ENCODE measurements at places on chromosomes 6 and 20.

- DNase-seq: no peak
These were observed 75.3 kb upstream of the CCN6 start for GRCh38 chr6:111978532-111979149.

DNA sequence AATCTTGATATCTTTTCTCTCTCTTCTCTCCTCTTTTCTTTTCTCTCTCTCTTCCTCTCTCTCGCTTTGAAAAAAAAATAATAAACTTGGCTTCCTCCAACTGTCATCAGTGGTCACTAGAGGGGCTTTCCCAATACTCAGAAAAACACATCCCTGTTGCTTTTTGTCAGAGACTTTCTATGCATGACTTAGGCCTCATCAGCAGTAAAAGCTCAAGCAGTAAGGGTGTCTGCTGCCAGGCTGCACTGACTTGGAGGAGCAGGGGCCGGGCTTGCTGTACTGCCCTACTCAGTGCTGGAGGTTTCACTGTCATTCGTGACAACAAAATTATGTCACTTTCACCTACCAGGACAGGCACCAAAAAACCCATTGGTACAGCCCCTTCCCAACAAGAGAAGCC lies 272.0 kb downstream of the ADGB start:
- no peak for DNase-seq

- no peak for DNase-seq
These were observed 177.9 kb downstream of the RNGTT start for GRCh38 chr6:88785478-88785877.

- no peak for DNase-seq
These were observed 324.2 kb upstream of the CNR1 start for GRCh38 chr6:88490195-88490907.

DNA sequence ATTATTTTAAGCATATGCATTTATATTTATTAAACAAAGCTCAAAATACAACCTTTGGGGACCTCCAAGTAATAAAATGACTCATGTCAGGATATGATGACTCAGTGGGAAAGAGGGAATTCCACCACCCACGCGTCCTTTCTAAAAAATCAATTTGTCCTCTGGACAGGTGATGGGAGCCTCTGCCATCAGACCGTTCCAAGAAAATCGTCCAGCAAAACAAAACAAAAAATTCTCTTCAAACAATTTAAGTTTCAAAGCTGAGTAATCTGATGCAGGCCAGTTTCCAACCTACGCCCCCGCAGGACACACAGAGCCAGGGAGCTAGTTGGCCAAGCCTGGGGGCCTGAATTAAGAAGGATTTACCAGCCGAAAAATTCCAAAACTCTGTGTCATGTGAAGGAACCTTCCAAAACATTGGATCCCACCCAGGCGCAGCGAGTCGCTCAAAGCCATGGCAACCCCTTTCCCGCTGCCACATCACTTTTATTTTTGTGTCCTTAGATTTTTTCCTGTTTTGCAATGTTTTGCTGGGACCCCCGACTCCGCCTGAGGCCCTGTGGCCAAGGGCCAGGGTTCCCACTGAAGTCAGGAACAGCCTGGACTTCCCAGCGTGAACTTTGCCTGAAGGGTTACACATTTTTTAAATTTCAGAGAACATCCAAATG lies 95.3 kb downstream of the NFATC2 start:
- DNase-seq: no peak

DNA sequence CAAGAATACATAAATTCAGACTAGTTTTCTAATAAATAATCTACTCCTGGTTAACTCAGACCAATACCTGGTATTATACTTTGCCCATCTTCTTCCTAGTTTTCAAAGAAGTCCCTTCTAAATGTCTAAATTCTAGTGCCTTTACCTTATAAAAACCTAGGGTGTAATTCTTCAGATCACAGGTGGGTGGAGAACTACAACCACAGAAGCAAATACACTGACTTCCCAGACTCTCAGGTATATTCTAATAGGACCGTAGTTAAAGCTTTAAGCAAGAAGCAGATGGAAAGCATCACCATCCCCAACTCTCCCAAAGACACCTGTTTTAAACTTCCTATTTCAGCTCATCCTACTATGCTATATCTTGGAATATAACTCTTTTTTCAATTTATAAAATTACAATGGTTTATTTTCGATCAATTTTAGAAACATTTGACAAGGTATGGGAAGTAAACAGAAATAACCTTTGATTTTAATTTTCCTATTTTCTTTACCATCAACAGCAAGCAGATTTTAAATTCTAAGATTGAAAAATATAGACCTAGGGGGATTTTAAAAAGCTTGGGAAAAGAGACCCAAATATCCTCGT lies 15.8 kb downstream of the MAN1A1 start:
- DNase-seq: peak; percentile 12

GRCh38 chr6:132020138-132020581 lies 69.0 kb upstream of the CCN2 start:
- DNase-seq: no peak

- DNase-seq: no peak
These were observed 144.0 kb downstream of the FLRT3 start for GRCh38 chr20:14193443-14193842.

DNA sequence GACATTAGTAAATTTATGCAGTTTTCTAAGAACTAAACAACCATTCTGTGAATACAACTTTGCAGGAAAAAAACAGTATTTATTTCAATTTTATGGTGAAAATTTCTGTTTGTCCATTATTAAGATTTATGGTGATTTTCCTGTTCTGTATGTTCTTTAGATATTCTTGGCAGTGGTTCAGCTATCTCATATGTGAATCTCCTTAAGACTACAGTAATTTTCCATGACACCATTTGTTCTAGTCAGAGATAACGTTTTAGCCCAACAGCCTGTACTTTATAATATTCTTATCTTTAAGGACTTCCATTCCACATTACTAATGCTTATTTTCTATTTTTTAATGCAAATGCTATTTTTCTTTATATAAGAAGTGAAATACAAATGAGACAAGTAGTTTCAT lies 504.0 kb downstream of the RFPL4B start:
- no peak for DNase-seq

- DNase-seq: no peak
These were observed 105.6 kb downstream of the ELOVL4 start for GRCh38 chr6:79841577-79842375.

- DNase-seq: no peak
These were observed 30.9 kb downstream of the KIAA1755 start for GRCh38 chr20:38229376-38230252.

DNA sequence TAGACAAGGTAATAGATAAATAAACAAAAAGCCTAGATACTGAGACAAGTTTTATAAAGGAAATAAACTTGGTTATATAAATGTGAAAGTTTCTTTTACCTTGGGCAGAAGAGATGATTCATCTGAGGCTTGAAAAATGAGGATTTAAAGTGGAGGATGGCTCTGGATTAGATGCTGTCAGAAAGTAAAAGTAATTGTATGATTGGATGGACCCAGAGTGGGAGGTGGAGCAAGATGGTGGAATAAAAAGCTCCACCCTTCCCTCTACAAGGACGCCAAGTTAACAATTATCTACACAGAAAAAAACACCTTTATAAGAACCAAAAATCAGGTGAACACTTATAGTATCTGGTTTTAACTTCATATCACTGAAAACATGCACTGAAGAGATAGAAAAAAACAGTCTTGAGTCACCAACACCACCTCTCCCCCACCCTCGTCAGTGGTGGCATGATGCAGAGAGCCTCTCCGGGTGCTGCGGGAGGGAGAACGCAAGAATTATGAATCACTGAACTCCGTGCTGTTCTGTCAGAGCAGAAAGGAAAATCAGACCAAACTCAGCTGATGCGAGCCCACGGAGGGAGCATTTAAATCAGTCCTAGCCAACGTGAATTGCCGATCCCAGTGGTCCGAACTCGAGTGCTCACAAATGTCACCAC lies 84.7 kb upstream of the GJE1 start:
- no peak for DNase-seq

DNA sequence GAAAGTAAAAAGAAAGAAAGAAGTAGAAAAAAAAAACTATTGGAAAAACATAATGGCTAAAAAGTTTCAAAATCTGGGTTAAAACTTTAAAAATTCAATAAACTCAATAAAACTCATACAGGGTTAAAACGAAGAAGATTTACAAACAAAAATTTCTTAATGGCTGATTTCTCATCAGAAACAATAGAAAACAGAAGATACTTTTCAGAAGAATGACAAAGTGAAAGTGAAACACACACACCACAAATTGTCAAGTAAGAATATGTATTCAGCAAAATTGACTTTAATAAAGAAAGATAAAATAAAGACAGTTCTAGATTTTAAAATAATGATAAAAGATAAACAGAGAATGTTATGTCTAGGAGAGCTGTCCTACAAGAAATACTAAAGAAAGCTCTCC lies 618.9 kb upstream of the GJE1 start:
- no peak for DNase-seq

DNA sequence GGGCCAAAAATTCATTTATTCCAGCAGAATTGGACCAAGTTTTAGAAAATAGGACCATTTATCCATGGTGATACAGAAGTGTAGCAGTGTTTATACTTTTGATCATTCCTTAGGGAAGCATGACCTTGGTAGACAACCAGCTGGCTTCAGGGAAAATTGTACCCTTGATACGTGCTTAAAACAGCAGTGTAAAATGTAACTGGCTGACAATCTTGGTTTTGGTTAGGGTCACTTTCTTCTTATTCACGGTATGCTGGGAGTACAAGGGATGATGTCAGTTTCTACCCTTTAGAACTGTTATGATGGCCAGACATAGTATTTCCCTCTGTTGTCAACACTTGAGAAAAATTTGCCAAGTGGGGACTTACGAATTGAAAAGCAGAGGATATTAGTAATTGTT lies 157.1 kb downstream of the BCKDHB start:
- DNase-seq: no peak

- peak; percentile 47 for DNase-seq
These were observed at the start of gene ECI2 for GRCh38 chr6:4134841-4135664. TSS of gene ECI2 (minus strand) at chr6:4135575. CDS start at chr6:4135560, 15 bp downstream.

DNA sequence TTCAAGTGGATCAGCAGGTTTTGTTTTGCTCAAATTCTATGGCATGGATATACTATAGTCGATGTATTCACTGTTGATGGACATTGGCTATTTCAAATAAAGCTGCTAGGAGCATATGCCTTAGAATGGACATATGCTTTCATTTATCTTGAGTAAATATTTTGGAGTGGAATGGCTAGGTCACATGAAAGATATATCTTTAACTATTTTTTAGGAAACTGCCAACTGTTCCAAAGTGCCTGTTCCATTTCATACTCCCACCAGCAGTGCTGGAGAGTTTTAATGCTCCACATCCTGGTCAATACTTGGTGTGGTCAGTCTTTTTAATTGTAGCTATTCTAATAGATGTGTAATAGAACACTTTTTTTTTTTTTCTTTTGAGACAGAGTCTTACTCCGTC lies 81.1 kb upstream of the PIM1 start:
- no peak for DNase-seq

DNA sequence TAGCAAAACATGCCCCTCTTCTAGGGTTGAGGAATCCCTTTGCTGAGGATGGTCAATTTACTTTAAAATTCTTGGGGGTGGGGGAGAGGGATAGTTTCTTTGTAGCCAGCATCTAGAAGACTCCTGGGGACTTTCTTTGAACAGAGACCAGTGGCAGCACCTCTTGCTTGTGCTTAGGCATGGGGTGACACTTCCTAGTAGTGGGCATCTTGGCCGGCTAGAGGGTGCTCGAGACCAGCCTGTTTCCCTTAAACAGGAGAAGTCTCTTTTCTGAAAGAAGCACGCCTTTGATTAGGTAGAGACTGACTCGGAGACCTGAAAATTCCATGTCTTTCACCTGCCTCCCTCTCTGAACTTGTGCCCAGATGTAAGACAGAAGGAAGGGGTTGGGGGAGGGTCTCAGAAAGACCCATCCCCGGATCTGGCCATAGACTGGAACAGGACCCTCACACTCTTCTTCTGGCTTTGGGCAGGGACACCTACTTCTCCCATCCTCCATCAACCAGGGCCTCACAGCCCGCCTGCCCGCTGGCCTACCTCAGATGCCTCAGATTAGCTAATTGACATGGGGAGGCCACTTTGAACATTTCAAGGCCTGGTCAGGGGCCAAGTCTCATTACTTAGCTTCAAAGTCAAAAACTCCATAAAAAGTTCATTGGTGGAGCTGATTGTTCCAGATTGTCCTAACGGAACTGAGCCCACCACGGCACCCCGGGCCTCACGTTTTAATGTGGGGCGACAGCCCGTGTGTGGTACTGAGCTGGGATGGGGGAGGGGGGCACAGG lies 172.2 kb downstream of the CDC5L start:
- DNase-seq: no peak

All from DMS 273 treated with DMSO at 0.1 percent for 48 hours (cell line).